ENCODE measurements at places on chromosomes 7 and 10.

DNA sequence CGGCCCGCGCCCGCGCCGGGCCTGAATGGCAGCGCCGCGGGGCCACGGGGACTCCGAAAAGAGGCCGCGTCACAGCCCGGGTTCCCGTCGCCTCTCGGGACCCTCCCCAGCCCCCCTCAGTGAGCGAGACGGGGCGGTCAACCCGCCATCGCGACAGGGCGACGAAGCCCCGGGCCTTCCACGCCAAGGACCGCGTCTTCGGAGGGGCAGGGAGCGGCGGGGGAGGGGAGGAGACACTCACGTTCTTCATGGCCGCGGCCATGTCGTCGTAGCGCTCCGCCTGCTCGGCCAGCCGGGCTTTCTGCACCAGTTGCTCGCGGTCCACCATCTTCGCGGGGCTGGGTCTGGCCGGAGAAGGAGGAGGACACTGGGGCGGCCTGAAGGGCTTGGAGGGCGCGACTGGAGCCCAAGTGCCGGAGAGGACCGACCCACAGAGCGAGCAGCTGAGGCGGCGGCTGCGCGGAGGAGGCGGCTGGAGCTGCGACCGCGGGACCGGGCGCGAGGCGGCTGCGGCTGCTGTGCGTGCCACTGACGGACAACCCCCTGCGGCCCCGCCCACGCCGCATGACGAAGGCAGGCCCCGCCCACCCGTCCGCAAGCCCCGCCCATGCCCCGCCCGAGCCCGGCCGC lies at the start of gene YWHAG:
YWHAG (minus strand) TSS at position 511 of the 630 bp plus-strand sequence; CDS start at position 328, 183 bp downstream.
- DNase-seq = peak; percentile 86

DNA sequence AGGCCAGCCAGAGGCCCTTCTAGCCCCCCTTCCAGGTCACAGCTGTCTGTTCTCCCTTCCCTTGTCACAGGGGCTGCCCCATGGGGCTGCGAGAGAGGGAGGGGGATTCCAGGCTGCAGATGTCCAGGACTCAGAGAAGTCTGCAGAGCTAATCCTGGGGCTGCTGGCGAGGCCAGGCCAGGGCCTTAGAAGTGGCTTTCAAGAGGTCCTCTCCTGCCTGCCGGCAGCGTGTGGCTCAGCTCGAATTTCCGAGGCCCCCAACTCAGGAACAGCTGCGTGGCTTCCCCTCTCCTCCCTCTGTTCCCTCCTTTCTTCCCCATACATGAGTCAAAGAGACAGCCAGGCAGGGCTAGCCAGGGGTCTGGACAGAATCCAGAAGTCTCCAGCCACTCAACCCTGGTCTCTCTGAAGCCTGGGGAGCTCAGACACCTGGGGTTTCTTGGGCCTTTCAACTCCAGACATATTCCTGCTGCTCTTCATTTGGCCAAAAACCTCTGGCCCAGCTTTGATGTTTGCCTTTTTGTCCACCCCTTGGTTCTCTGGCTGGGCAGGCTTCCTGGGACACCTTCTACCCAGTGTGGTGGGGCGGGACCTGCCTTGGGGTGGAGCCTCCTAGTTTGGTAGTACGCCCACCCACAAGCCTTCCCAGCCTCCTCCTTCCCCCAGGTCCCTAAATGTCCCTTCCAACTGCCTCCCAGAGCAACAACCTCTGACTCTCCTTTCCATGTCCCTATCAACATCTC lies 21.8 kb upstream of the EIF5AL1 start:
- DNase-seq = no peak

GRCh38 chr7:135774284-135774683 lies 25.7 kb upstream of the FAM180A start:
- no peak for DNase-seq

- no peak for DNase-seq
Observed at GRCh38 chr10:125008689-125009638, 67.0 kb downstream of the ZRANB1 start.

DNA sequence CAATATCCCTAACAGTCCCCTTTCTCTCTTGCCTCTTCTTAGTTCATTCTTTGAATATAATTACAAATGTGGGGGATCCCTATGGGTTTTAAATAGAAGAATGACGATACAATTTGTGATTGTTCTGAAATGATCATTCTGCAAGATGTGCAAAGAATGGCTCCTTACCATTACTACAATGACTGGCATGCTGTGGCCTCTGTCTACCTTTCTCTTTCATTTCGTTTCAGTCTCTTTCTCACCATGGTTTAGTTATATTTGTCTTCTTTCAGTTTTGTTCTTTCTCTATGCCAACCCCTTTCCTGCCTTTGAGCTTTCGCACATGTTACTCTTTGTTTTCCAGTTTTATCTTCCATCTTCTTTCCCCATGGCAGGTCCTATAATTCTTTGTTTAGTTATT lies 176.5 kb downstream of the SUGCT start:
- DNase-seq = no peak

- no peak for DNase-seq
Observed at GRCh38 chr7:141281311-141281710, 207.4 kb downstream of the TMEM178B start.

DNA sequence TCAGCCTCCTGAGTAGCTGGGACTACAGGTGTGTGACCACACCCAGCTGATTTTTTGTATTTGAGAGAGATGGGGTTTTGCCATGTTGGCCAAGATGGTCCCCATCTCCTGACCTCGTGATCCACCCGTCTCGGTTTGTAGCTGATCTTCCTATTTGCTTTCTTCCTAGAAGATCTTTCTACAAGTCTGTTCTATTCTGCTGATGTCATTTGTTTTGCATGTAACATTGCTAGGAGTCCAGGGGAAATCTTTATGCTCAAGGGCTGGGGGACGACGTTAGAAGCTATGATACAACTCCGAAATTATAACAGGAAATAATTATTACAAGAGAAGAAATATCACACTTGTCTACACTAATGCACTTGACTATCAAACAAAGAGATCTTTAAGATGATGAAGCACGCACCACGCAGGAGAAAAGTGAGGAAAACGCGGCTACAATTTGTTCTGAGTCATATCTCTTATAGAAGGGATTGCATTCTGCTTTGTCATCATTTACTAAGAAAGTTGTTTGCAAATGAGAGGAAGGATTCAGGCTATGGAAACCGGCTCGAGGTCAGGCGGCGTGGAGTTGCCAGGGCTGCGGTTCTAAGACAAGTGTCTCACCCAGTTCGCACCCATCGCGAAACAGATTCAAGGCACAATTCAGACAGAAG lies 103.0 kb upstream of the CARD11 start:
- DNase-seq = no peak

DNA sequence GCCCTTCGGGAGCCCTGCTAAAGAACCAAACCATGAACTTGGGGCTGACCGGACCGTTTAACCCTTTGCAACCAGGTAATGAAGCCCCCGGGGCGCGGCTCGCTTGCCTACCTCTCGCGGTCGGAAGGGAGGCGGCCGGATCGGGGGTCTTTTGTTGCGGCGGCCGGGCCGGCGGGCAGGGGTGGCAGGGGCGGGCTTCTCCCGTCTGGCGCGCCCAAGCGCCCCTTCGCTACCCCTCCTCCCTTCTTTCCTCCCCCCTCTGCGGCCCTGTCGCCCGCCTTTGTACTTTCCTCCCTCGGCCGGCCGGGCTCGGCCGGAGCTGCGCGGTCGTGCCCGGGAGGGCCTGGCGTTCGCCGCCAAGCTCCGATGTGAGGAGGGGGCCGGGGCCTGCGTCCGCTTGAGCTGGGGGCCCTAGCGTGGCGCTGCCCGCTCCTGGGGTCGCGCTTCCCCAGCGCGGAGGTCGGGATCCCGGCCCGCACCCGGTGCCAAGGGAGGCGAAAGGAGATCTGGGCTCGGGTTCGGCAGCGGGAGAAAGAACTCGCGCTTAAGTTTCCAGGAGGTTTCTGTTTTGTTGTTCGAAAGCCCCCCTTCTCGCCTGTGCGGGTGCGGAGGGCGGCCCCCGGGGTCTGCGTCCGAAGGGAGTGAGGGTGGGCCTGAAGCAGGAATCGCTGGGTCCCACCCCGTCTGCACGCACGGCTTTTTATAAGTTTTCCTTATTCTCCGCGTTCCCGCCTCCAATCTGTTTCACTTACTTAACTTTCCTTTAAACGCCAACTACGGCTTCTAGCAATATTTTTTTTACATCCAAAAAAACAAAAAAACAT lies 436.8 kb upstream of the GALNT17 start:
- no peak for DNase-seq

GRCh38 chr10:78292982-78293865 lies 259.6 kb downstream of the RPS24 start:
- DNase-seq = no peak

- DNase-seq = no peak
Observed at GRCh38 chr7:66683770-66684123, 55.1 kb downstream of the KCTD7 start.

DNA sequence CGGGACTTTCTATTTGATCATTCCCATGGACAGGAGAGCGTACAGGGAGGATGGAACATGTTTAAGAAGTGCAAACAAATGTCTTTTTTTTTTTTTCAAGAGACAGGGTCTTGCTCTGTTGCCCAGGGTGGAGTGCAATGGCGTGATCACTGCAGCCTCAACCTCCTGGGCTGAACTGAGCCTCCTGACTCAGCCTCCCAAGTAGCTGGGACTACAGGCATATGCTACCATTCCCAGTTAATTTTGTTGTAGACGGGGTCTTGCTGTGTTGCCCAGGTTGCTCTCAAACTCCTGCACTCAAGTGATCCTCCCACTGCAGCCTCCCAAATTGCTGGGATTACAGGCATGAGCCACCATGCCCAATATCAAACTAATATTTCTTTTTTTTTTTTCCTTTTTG lies 40.5 kb downstream of the SPDYE5 start:
- no peak for DNase-seq

DNA sequence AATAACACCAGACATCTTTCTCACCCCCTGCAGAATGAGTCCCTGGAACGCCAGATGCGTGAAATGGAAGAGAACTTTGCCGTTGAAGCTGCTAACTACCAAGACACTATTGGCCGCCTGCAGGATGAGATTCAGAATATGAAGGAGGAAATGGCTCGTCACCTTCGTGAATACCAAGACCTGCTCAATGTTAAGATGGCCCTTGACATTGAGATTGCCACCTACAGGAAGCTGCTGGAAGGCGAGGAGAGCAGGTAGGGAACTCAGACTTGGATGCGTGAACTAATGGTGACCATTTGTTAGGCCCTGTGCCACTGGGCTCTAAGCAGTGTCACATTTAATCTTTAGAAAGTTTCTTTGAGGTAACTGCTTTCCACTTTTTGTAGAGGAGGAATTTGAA lies 7.1 kb downstream of the VIM start:
- peak; percentile 23 for DNase-seq

- DNase-seq = peak; percentile 17
Observed at GRCh38 chr10:109956454-109957091, 33.3 kb upstream of the XPNPEP1 start.

DNA sequence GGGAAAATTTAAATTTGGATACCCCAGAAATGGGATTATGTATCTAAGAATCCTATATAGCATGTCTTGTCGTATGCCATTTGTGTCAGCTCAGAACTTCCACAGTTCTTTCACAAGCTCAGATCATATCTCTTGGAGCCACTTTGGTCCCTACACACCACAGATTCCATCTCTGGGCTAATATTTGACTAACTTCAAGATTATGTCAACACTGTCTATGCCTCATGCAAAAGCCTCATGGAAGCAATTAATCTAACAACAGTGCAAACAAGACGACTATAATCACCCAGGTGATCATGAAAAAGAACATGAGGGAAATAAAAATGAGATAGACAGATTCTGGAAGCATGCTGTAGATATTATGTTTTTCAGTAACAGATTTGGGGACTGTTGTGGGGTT lies 189.1 kb downstream of the LRRTM3 start:
- DNase-seq = no peak

DNA sequence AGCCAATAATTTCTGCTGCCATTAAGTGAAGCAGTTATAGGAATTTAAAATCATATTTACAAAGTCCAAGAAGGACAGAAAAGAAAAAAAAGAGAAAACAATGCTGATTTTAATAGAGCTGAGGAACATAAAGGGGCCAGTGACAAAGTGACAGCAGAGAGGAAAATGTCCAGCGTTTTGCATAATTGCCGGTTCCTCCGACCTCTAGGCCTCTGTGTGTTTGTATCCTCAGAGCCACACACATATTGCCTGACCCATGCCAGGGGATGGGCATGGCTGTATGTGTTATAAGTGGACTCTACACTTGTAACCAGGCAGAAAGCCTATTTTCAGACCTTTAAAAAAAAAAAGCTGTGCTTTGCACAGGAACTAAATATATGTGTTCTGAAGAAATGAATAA lies 366.8 kb upstream of the C7orf33 start:
- no peak for DNase-seq

GRCh38 chr7:80767654-80768053 lies 129.2 kb downstream of the CD36 start:
- DNase-seq = no peak

GRCh38 chr10:120318862-120319261 lies 138.2 kb upstream of the PLPP4 start:
- DNase-seq = no peak

GRCh38 chr7:8220376-8221100 lies 41.4 kb downstream of the ICA1 start:
- no peak for DNase-seq

DNA sequence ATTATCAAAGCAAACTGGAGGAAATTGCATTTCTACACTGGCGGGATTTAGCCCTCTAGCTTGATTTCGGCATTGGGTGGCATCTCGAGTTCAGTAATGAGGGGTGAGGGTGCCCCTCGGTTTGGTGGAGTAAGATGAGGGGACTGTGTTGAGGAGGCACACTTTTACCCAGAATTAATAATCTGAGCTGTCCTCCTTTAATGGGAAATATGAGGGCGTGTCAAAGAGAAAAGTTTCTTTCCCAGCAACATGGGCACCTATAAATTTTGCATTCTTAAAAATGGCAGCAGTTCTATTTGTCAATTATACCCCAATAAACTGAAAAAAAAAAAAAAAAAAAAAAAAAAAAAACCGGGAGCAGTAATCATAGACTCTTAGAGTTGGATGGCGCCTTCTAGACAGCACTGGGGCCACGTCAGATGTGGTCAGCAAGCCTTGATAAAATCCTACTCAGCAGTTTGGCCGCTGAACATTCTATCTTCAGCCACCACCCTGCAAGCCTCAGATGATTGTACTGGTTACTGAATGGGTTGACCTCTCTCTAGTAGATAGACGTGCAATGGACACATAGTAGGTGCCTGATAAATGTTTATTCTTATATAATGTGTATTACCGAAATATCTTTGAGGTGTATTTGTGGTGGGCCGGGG lies 931 bp downstream of the PAPSS2 start:
- no peak for DNase-seq

- DNase-seq = no peak
Observed at GRCh38 chr7:157670490-157671357, 333.9 kb downstream of the DNAJB6 start.

- DNase-seq = peak; percentile 72
Observed at GRCh38 chr7:66557214-66558200, 71.2 kb upstream of the KCTD7 start.

- no peak for DNase-seq
Observed at GRCh38 chr10:31602541-31603234, 283.7 kb downstream of the ZEB1 start.

- no peak for DNase-seq
Observed at GRCh38 chr7:92498557-92498956, 20.8 kb upstream of the ERVW-1 start.

DNA sequence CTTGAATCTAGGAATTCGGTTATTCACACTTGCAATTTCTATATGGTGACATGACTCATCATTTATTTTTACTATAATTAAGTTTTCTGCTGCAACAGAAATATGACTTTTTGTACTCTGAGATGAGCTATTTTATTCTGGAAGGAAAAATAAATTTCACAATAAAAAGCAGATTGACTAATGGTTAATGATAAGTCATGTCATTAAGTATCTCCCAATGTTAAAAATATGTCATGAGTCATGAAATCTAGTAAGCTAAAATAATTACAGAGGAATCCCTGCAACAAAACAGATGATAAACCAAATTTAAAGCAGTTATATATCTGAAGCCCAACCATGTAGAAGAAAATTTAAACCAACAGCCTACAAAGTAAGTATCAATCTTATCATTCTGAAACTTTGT lies 149.2 kb downstream of the CACNA2D1 start:
- DNase-seq = no peak

GRCh38 chr10:59838085-59838789 lies 68.1 kb downstream of the CCDC6 start:
- no peak for DNase-seq

Data from activated CD4-positive, alpha-beta T cell treated with anti-CD3 and anti-CD28 coated beads, Interleukin-2, amount 10 ng/mL, durations not matched to agents 7 days and 5 days (primary cell).